ENCODE measurements at places on chromosomes 3 and 15.

DNA sequence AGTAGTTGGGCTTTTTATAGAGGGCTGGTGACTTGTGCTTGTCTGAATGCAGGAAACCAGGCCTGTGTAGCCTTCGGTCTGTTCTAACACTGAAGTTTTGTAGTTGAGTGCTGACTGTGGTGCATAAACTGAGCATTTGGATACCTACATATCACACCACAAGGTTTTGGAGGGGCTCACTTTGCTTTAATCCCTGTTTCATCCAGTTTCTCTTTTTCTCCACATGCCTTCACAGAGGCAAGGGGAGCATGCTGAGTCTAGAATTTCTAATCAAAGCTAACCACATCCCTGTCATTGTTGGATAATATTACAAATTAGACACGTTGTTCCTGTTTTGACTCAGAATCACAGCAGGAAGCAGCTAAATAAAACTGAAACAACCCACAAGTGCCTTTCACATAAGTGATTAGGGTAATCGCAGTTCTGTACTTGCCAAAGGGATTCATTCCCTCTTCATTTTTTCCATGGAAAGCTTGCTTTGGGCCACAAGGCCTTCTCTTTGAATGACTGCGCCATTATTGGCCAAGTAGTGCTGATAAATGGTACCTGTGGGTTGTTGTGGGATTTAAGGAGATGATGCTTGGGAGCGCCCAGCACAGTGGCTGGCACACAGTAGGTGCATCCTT is 48.9 kb downstream of the TGFBR2 start:
- peak; percentile 67 for DNase-seq

DNA sequence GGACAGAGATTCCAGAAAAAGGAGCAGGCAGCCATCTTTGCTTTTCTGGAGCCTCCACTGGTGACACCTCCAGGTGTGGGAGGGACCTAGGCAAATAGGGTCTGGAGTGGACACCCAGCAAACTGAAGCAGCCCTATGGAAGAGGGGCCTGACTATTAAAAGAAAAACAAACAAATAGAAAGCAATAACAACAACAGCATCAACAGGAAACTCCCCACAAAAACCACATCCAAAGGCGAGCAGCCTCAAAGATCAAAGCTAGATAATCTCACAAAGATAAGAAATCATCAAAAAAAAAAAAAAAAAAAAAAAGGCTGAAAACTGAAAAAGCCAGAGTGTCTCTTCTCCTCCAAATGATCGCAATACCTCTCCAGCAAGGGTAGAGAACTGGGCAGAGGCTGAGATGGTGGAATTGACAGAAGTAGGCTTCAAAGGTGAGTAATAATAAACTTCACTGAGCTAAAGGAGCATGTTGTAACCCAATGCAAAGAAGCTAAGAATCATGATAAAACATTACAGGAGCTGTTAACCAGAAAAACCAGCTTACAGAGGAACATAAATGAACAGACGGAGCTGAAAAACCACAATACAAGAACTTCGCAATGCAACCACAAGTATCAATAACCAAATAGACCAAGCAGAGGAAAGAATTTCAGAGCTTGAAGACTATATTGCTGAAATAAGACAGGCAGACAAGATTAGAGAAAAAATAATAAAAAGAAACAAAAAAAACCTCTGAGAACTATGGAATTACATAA is 225.4 kb downstream of the CTNNB1 start:
- no peak for DNase-seq

GRCh38 chr3:74861211-74861610 is 246.8 kb upstream of the CNTN3 start:
- DNase-seq: no peak

DNA sequence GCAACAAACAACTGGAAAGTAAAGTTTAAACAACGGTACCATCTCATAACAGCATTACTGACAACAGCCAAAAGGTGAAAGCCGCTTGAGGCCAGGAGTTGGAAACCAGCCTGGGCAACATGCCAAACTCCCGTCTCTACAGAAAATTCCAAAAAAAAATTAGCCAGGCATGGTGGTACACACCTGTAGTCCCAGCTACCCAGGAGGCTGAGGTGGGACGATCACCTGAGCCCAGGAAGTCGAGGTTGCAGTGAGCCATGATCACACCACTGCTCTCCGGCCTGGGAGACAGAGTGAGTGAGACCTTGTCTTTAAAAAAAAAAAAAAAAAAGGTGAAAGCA is 4.4 kb downstream of the TNK2 start:
- no peak for DNase-seq

DNA sequence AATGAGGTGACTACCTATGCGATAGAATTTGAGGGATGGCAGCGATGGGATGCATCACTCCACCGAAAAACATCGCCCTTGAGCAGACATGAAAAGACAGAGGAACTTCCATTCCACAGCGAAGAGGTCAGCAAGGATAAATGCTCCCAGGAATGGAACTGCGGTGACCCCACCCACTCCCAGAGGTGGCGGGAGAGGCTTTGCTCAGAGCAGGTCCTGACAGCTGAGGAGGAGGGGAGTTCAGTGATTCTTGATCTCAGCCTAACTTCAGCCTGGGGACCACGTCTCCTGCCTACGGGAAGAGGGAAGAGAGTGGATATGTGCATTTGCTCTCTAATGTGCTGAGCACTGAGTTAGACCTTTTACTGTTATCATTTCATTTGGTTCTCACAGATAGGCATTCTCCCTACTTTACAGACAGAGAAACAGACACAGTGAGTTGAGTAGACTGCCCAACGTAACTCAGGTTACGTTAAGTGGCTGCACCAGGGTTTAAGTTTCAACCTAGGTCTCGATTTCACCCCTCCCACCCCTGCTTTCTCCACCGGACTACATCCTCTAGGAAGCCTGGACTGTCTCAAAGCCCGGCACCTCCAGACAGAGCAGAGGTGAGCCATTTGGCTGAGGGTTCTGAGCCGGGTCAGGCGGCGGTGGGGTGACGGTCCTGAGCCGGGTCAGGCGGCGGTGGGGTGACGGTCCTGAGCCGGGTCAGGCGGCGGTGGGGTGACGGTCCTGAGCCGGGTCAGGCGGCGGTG is 170.0 kb downstream of the RAB11A start:
- DNase-seq: peak; percentile 31

- DNase-seq: no peak
Measured at GRCh38 chr3:47712398-47712797, 69.3 kb downstream of the SMARCC1 start.

- DNase-seq: no peak
Measured at GRCh38 chr15:33678602-33679001, 289.7 kb upstream of the CHRM5 start.

DNA sequence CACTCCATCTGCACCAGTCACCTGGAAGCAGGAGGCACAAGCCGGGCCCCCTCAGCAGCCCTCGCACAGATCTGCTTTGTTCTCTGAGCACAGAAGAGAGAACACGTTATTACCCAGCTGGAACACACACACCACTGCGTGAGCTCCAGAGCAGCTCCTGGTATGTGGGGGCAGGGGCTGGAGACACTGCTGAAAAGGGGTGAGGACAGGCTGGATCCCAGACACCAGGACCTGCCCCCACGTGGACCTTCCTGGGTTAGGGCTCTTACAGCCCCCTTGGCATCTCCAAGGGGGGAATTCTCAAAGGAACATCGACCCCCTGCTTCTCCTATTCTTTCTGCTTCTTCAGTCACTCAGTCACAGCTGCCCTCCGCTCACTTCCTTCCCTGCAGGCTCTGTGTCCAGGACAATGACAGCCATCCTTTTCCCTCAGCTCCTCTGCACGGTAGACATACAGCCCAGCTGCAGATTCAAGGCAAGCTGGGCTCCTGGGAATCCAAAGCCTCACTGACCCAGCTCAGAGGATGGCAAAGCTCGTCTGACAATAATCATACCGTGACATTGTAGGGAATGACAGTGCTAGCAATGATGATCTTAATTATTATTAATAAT is 33.7 kb downstream of the PRR20G start:
- no peak for DNase-seq

- DNase-seq: no peak
Measured at GRCh38 chr3:71563827-71564226, 19.7 kb downstream of the FOXP1 start.

- no peak for DNase-seq
Measured at GRCh38 chr3:172369590-172370259, 78.5 kb downstream of the GHSR start.

- no peak for DNase-seq
Measured at GRCh38 chr3:15645246-15645645, 43.7 kb downstream of the BTD start.

- peak; percentile 84 for DNase-seq
Measured at GRCh38 chr3:52848617-52849016, 13.8 kb upstream of the MUSTN1 start.

- DNase-seq: peak; percentile 72
Measured at GRCh38 chr3:101995371-101996046, 146.2 kb downstream of the NFKBIZ start.

DNA sequence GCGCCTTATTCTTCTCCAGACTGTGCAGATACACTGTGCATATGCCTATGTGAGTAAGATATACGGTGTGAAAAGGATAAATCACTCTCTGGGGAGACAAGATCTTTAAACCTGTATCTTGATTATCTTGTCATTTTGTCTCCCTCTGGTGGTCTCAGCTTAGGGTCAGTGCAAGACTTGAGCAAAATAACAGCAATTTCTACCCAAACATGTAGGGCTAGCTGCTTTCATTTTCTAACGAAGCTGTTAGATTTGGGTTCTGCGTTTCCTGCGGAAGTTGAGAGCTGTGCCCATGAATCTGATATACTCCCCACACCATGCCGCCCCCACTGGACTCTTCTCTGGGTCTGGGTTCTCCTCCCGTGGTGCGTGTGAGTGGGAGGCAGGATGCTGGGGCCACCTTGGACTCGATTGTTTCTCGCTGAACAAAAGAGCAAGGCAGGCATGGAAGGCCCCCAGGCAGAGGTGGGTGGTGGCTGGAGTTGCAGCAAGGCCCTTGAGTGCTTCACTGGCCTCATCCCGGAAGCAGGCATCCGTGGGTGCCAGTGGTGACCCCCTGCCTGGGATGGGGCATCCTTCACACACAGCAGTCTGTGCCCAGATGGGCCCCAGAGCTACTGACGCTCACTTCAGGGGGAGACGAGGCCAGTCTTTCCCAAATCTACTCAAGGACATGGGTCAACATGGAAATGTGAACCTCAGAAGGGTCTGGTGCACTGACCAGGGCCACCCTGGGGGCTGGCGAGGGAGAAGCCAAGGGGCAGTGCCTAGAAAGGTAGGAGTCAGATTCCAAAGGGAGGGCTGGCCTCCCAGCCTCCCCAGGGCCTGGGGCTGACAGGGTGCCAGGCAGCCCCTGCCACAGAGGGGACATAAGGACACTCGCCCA is 179.6 kb downstream of the NSMCE3 start:
- peak; percentile 16 for DNase-seq

- DNase-seq: no peak
Measured at GRCh38 chr15:91127236-91127955, 27.3 kb downstream of the SV2B start.

- DNase-seq: no peak
Measured at GRCh38 chr3:29249829-29250345, 31.0 kb upstream of the RBMS3 start.

DNA sequence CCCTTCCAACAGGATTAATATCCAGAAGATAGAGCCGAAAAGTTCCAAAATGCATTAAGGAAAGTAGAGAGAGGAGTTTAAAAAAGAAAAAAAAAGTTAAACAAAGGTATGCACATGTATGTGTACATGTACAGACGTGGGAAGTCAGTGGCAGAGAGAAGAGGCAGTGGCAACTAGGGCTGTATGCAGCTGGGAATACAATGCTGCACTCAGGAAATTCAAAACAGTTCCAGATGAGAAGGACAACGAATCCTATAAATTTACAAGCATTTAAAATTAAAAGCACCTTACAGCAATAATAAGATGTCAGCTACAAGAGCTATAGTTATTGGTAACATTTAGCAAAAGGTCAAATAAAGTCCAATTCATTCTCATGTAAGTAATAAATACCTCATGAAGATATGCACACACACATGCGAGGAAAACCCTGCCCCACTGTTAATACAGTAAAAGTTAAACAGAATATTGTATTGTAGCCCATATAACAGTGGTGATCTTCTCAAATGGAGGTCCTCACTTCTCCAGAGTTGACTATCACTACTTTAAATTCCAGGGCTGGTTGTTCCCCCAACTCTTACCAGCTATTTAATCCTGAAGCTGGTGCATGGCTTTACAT is 18.2 kb downstream of the MRPL3 start:
- DNase-seq: no peak

DNA sequence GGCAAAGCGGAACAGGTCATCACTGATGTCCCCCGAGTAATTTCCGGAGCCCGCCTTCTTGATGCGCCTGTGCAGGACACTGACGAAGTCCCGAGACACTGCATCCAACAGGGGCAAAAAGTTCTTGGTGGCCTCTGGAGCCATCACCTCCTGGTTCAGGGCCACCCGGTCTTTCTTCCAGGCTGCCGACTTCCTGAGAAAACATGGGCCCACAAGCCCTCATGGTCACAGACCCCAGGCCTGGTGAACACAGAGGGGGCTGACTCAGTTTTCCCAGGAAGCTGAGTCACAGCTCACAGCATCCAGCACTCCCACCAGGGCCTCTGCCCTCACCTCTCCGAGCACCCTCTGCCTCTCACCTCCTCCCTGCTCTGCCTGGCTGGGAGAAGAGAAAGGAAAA is 22.4 kb downstream of the CYP11A1 start:
- peak; percentile 54 for DNase-seq

DNA sequence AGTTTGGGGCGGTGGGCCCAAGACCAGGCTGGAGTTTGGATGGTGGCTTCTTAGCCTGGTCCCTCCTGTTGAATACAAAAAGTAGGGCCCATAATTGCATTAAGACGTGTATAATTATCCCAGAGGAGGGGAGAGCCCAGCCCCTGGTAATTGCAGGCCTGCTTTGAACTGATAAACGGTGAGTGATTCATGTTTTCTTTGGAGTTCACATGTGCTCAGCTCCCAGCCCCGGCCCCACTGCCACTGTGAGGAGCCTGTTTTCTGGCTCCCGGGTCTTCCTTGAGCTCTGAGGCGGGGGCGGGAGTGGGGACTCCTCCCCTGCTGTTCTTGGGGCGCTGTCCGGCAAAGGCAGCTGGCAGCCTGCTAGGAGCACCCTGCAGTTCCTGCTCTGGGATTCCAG is 3.1 kb downstream of the PLXNA1 start:
- no peak for DNase-seq

DNA sequence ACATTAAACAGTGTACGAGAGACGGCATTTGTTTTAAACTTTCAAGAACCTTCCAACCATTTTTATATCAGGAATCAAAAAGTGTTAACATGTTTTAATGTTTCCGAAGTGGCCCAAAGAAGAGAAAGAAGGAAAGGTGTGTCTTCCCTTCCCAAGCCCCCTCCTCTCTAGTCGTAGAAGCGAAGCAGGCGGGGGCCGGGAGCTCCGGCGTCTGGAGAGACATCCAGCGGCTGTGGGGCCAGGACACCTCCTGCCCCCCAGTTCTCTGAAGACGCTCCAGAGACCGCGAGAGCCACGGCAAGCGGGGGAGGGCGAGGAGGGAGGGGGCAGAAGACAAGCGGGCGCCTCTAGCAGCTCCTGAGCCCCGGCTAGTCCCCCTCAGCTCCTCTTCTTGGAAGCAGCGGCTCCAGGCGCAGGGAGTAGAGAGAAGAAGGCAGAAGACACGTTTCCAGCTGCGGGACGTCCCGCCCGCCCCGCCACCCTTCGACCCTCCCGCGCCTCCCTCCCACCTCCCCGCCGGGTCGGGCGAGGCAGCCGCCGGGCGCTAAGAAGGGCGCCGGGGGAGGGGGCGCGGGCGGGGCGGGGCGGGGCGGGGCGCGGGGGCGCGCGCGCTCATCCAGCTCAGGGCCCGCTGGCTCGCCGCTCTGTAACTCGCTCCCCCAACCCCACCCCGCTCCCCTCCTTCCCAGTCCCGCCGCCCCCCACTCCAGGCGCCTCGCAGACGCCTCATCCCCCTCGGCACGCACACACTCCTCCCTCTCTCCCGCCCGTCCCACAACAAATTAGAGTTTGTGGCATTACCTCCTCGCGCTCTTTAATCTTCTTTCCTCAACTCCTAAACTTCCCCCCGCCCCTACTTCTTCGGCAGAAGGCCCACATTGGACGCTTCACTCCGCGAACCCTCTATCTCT is at the start of gene ZBTB20:
Gene ZBTB20, minus strand, starts transcription at position 871 of the 911 bp plus-strand sequence.
- DNase-seq: peak; percentile 80
